ENCODE measurements at places on chromosomes 1 and 21.

GRCh38 chr1:55060133-55060999, 21.0 kb downstream of the PCSK9 start:
- peak; percentile 37 for DNase-seq

- no peak for DNase-seq
These were observed 136.7 kb upstream of the HOOK1 start for GRCh38 chr1:59678040-59678439.

DNA sequence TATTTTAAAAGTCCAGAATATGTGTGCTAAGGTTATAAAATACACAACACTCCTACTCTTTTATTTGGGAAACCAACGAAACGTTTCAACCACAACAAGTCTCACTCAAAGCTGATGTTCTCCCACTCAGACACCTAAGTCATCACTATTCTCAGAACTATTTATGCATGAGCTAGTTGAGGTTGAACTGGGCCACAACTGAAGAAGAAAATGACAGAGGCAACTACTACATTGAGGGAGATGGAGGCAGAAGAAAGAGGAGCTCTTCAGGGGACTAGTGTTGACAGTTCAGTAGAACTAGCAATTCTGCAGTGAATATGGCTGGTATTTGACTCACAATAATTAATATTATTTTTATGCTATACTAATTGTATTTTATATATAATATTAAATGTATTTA, 198.2 kb downstream of the SEC16B start:
- no peak for DNase-seq

DNA sequence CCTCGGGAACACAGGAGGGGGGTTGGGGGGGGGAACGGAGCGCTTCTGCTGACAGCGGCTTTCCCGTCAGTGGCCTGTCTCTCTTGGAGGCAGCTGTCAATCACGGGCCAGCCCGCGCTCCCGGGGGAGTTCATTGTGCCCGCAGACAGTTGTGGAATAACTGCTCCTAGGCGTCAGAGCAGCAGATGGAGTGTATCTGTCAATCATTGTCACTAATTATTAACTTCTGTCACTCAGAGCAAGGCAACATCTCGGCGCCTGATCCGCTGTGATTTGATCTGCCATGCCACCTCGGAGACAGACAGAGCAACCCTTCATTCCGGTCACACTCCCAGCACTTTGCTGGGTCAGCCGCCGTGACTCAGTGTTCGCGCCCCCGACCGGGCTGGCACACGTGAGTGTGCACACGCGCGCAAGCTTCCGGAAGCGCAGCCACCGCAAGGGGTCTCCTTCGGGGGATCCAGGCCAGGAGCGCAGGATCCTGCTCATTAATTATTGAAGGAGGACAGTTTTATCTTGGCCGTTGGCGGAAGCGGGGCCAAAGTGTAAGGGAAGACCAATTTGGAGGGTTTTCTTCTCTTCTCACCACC, 75.8 kb downstream of the RRAGC start:
- no peak for DNase-seq

DNA sequence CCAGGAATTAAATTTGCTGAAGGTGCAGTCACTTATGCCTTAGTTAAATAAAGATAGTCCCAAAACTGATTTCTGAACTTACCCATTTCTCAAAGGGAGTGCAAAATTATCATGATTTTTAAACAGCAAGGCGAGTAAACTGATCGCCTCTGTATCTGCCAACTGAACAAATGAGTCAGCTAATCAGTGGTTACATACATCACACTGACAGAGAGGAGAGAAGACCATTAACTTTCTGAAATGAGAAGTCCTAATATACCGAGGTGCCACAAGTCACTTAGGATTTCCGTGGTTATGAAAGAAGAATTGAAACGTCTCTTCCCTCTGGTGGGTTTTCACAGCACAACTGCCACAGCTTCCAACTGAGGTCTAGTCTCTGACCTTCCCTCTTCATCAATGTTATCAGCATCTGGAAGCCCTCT, 400.7 kb downstream of the SMYD3 start:
- DNase-seq = no peak

DNA sequence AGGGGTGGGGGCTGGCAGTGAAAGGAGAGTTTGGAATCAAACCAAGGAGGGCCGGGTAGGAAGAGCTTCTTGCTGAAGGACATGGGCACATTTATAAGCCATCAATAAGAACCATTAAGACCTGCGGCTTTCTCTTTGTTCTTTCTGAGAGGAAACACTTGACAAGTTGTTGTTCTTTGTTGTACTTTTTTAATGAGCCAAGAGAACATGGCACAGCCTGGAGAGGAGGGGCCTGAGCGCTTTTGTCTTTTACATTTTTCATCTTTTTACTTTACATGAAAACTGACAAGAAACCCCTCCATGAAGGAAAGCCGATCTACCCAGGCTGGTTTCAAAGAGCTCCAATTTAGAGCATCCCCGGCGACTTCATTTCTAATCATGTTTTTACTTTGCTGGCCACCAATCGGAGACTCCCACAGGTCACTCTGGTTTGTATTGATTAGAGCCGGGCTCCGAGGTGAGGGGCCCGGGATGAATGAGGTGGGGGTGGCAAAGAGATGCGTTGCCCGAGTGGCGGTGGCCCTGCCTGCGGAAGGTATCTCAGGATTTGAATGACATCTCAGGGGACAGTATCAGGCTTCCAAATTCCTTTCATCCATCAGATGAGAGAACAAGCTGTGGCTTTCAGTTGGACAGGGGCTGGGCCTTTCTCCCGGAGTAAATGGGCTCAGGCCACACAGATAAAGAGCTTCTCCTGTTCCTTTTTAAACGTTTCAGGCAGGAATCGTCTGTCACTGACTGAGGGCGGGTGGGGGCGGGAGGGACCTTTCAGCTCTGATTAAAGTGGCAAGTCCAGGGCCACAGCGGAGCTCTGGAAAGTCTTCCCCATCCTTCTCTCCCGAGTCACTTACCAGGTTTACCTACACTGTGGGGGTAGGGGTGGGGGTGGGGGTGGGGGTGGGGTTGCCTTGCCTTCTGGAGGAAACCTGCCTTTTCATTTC, 138.8 kb upstream of the ARHGEF16 start:
- no peak for DNase-seq

DNA sequence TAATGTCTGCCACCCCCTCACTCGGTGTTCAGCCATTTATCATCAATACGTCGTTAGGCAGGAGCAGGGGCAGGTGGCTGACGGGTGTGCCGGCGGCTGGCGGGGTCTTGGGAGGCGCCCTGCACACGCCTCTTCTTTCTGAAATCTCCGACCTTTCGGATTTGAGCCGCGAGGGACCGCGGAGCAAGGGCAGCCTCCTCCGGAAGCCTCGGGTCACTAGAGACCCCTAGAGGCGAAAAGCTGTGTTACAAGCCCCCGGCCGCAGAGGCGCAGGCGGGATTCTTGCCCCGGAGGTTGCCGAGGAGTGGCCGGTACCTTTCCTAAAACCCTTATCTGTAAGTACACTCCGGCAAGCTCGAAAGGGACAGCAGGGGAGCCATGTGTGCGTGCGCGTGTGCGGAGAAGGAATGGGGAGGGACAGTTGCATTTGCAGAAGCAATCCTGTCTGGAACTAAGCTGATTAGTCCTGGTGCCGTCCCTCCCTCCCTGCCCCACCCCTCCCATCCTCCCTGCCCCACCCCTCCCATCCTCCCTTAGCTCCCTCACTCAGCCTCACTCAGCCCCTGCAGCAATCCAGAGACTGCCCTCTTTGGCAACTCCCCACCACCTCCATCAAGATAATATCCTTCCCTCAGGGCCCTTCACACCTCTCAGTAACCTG, 11.0 kb downstream of the BRINP2 start:
- DNase-seq = peak; percentile 46

DNA sequence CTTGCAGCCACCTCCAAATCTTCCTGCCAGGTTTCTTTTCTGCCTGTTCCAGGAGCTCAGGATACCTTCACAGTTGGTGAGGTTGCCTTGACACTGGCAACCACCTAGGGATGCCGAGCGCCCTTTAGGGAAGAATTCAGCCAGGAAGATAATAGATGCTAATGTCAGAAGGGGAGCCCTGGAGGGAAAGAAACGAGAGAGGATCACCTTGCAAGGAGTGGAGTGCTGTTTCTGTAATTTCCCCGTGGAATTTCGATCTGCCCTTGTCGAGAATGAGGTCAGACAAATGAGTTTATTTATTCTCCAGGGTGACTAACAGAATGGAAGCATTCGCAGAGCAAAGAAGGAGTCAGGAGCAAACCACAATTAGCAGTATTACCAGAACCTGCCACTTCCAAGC, 315.8 kb upstream of the KAZN start:
- no peak for DNase-seq

- no peak for DNase-seq
These were observed 72.8 kb upstream of the BCL10 start for GRCh38 chr1:85349224-85349623.

DNA sequence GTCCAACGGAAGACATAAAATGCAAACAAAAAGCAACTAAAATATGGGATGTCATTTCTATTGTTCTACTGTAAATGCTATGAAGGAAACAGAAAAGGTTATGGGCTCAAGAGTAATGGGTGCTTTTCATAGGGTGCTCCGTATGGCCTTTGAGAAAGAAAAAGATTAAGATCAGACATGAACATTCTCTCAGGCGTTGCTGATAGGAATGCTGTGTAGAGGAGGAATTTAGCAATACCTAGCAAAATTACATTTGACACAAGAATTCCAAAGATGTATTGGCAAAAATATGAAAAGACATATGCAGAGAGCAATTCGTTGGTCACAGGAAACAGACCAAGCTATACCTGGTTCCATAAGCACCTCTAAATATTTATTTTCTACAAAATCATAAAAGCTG, 5.7 kb upstream of the OXCT2 start:
- DNase-seq = no peak

- no peak for DNase-seq
These were observed 369.3 kb downstream of the PBX1 start for GRCh38 chr1:164928232-164928812.

GRCh38 chr1:203929741-203930309, 68.4 kb downstream of the SNRPE start:
- DNase-seq = no peak

Data from activated T-cell treated with anti-CD3 and anti-CD28 coated beads, Interleukin-2, amount 50 U/mL, for 72 hours (primary cell).